Activated CD8-positive, alpha-beta T cell treated with anti-CD3 and anti-CD28 coated beads for 36 hours (primary cell): ENCODE measurements at places on chromosomes 3 and 15. TPM values are rescaled to one million over a fixed set of nuclear protein-coding genes. Genes with fewer than 3 reads are reported as not detected.

Gene MRPS25
- total RNA-seq, result 78.2 TPM

Gene COL6A5
- total RNA-seq, result not detected

- H3K4me3 ChIP-seq, result no peak overlapping the region
- H3K4me1 ChIP-seq, result peaks cover 15% of the 10 kb centered on the region
- H3K27me3 ChIP-seq, result no peaks in the 10 kb centered on the region
- no peak overlapping the region for H3K27ac ChIP-seq
Observed at GRCh38 chr15:79003301-79003700, 58.5 kb upstream of the CTSH start.

GRCh38 chr3:155853214-155854140 lies 750 bp downstream of the SLC33A1 start:
- no peaks in the 10 kb centered on the region for H3K27me3 ChIP-seq
- peak overlapping the region; percentile 87 for H3K4me3 ChIP-seq
- H3K27ac ChIP-seq, result peak overlapping the region; percentile 100
- H3K36me3 ChIP-seq, result peaks cover 32% of the 10 kb centered on the region

DNA sequence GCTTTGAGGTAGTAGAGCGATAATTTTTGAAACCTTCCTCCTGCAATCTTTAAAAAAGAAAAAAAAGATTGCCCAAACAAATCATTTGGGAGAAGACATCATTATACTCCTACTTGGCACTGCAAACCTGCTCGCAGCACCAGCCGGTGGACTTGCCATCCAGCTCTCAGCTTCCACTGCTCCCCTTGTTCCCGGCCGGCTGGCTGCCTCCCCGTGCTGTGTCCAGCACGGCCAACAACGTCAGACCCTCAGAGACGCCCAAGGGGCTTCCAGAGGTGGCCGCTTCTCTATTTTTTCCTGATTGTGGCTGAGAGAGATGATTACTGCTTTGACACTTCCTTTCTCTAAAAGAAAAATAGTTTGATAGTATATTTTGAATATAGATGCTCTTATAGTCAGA lies 3.0 kb upstream of the BFSP2 start:
- H3K4me3 ChIP-seq, result no peak overlapping the region
- no peak overlapping the region for H3K27ac ChIP-seq
- H3K4me1 ChIP-seq, result peaks cover 5% of the 10 kb centered on the region

- H3K36me3 ChIP-seq, result no peaks in the 10 kb centered on the region
- DNase-seq, result peak; percentile 14
- no peak overlapping the region for H3K27ac ChIP-seq
- H3K27me3 ChIP-seq, result peaks cover 9% of the 10 kb centered on the region
- no peak overlapping the region for H3K4me3 ChIP-seq
- peaks cover 6% of the 10 kb centered on the region for H3K4me1 ChIP-seq
Observed at GRCh38 chr15:45391746-45392583, 13.6 kb upstream of the GATM start.
